ENCODE measurements at places on chromosomes 4 and X.
A peak's percentile ranks its signal among the peaks of the same experiment; 100 is the strongest.

- peak; percentile 74 for DNase-seq
These were observed 966 bp downstream of the PDGFC start for GRCh38 chr4:156970501-156971164.

GRCh38 chrX:2487366-2487765 lies 13.4 kb downstream of the DHRSX start:
- no peak for DNase-seq

DNA sequence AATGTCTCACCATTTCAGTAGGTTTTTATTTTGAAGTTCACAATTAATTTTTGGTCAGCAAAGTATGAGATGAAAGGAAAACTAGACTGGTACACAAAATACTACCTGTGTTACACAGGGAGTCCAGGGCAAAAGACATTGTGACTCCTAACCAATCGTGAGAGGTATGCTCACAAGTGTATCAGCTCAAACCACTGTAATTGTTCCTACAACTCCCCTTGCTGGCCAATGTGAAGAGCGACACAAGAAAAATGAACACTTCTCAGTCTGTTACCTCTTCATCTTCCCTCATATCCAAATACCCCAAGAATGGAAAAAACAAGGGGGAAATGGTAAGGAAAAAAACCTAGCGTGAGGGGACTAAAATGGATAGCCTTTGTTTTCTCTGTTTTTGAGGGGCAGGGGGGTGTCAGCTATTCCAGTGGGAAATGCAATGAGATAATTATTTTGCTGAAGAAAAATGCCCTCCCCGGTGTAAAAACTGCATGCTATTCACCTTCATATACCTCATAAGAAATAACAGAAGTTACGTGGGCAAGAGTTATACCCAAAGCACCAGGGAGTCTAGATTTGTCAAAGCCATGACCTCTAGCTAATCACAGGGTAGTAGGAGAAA lies 30.6 kb upstream of the NSUN7 start:
- peak; percentile 63 for DNase-seq

DNA sequence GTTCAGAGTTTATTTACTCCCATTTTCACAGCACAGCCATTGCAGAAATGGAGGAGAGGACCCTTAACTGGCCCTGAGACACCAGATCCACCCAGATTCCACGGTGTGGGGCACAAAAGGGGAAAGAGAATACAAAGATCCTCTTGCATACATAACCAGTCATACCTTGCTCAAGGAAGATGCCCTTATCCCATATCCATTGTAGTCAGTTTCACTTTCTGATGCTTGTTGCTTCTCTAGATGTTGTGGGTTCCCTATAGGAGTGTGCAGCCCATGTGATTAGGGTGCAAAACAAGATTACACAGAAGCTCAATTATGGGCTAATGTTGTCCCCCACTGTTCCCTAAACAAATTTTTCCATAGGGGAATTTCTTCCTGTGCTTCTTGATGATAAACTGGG lies 1309.0 kb upstream of the PABPC4L start:
- DNase-seq: no peak

DNA sequence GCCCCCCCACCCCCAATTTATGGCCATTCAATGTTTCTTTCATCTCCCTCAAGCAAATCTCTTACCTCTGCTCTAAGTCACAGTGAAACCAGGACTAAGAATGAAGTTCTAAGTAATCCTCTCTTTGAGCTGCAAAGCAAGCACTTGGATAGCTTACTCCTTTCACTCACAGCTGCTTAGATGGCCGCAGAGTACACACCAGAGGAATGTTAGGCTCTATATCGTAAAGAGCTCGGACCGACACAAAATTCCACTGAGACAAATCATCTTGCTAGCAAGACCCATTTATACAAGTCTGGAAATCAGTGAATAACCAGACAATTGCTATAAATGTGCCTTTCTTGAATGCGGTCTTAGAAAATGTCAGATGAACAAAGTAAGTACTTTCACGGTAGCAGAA lies 135.0 kb downstream of the IDS start:
- DNase-seq: peak; percentile 57

DNA sequence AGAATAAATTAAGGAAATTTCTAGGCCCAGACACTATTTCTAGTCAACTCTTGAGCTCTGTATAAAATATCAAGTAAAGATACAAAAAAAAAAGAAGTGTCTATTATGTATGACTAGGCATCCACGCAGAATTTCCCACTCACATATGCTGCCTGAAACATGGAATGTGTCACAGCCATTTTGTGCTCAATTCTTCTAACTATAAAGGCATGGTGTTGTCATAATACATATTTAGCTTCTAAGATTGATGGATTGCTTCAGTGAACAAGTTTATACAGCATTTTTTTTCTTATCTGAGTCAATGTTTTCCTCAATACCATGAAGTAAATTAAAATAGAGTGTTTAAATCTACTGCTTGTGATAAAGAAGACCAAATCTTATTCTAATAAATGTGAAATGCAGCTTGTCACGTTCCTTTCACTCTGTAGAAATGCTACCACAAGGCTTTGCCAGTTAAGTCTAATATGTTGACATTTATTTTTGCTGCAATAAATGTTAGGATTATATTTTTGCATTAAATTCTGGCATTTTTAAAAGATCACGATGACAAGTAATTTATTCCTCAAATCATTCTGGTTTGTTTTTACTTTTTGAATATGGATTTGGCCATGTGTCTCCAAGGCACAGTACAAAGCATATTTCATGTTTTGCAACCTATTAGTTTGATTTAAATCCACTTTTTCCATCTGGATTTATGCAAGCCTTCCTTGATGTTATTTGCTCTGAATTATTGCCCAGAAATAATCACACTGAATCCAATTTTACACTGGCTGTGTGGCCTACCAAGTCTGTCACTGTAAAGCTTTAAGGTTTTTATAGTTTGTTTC lies 1829.0 kb upstream of the PCDH7 start:
- peak; percentile 1 for DNase-seq

Data from fibroblast of skin of right biceps (primary cell).